ENCODE measurements at places on chromosomes 5 and 9.

DNA sequence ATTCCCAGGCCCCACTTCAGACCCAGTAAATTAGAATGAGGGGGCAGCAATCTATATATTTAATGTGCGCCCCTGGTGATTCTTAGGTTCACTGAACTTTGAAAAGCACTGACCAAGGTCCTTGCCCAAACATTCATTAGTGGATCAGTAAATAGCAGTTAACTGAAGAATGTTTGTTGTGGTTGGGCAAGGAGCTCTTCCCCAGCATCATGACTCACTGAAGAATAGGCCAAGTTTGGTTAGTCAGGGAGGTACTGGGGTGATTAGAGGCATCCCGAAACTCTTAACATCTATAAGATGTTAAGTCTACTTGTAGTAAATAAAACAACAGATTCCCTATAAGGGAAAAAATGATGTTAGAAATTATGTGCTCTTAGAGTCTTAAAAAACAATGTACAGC lies 833 bp upstream of the MROH2B start:
- DNase-seq: no peak

DNA sequence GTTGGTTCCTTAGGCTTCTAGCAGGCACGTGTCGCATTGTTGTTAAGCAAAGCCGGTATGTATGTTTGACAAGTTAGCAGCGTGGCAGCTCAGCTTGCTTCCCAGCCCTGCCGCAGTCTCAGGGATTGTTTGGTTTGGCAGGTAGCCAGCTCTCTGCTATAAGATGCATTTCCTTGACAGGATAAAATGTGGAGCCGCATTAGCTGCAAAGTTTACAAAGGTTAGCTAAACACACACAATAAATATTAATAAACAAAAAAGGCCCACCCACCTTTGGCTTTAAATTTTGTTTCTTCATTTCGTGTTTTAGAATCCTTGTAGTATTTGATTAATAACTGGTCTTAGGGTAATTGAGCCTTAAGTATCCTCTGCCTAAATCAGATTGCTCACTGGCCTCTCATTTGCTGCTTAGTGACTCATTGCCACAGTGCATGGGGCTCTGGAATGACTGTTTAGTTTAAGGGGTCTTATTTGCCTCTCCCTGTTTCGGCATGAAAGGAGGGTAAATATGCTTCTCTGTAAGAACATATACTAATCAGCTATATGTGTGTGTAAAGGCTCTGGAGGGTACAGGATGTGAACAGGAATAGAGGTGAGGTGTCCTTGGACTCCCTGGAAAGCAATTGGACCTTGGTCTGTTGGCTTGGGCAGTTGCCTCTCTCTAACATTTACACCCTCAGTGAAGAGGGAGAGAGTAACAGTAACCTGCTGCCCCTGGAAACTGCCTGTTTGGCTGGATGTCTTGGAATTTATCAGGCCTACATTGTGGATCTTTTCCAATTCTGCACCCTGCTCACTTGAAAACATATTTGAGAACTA lies 122.0 kb downstream of the GDNF start:
- DNase-seq: no peak

DNA sequence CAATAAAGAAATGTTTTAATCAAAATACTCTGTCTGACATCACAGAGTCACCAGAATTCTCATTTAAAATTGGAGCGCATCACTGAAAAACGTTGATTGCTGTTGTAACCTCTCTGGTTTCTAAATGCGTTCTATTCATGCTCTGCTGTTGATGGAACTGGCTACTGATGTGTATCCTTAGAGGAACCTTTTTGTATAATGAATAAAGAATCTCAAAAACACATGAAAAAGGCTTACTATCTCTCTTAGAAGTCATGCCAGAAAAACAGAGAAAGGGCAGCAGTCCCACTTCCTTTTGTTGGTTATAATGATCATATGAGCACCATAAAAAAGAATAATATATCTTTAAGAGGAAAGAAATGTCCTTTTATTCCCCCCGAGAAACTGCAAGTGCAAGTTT lies 615.5 kb downstream of the TLE1 start:
- DNase-seq: no peak

DNA sequence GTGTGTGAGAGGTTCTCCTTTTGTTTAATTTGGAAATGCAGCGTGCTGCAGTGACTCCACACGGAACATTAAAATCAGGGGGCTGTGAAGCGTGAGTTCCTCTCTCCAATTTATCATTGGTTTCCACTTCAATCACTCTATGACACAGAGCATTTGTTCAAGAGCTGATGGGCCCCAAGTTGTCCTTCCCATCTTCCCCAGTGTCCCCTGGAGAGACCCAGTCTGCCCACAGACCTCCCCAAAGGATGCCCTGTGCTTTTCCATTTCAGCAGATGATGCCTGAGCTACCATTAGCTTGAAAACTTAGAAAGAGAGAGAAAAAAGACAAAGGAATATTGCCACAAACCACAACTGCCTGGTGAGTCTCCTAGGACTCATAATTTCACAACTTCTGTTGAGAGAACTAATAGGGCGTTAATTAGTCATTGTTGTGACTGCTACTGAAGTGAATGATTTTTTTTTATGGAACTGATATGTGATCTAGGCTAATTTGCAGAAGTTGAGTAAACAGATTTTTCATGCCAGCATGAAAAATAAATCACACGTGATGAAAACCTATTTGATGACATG lies 772.7 kb downstream of the SEMA5A start:
- no peak for DNase-seq

DNA sequence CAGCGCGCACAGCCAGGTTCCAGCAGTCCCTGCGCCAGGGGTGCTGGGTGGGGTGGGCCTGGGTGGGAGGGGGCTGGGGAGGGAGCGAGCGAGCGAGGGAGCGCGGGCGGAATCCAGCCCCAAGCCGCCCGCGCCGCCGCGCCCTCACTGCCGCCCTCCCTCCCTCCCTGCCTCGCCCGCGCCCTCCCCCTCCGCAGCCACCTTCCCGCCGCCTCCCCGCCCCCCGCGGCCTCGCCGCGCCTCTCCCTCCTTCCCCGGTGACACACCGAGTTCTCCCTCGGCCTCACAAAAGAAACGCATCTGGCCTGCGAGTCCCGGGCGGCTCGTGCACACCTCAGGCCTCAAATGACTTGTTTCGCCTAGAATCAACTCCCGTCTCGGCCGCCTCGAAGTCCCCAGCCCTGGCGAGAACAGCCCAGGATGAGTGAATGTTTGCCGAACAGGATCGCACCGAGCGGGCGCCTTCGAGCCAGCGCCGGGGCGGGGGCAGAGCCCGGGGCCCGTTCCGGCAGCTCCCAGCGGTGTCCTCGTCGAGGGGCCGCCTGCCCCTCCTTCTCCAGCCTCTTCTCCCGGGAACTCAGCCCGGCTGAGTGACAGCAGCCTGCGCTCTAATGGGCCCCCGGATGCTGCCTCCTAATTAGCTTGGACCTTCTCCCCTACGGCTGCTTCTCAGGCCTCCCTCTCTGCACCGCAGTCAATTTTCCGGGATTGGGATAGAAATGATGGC lies 371 bp upstream of the PITX1 start:
- peak; percentile 50 for DNase-seq

DNA sequence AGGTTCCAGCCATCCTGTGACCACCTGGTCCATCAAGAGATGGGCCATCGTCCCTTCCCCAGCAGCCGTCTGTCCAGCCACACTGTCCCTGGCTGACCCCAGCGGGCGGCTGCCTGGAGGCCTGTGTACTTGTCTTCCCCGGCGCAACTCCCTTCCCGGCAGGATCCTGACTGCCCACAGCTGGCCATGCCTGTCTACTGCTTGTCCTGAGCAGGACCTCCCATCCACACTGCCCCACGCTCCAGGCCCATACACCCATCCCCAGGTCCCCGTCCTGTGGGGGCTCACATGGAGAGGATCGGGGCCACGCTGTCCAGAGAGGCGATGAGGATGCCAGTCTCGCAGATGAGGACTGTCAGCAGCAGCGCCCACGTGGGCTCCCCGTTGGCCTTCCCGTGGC lies 35.5 kb downstream of the SLC12A7 start:
- DNase-seq: no peak

GRCh38 chr9:13500034-13500433 lies 220.5 kb upstream of the MPDZ start:
- DNase-seq: no peak

DNA sequence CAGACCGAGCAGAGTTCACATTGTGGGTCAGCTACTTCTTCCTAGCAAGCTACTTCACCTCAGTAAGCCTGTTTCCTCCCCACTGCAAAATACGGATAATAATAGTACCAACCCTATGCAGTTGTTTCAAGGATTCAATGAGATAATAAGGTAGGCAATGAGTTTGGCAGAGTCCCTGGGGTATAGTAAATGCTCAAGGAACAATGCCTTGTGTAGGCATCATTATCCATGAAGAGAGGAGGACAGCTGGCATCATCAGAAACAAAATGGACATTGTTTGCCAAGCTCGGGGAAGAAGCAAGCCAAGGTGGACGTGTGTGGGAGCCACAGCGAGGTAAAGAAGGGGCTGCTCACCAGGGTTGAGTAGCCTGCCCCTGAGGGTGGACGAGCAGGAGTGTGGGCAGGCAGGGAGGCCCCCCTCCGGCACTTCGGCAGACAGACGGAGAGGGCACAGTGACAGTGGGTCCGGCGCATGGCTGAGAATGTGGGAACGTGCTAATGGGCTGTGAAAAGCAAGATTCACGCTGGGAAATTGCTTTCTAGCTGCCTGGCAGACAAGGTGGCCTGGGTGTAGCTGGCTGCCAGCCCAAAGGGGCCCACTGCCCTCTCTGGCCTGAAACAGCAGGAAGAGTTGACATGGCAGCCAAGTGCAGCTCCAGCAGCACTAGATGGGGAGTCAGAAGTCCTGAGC lies 10.1 kb downstream of the CAMK2A start:
- DNase-seq: no peak

DNA sequence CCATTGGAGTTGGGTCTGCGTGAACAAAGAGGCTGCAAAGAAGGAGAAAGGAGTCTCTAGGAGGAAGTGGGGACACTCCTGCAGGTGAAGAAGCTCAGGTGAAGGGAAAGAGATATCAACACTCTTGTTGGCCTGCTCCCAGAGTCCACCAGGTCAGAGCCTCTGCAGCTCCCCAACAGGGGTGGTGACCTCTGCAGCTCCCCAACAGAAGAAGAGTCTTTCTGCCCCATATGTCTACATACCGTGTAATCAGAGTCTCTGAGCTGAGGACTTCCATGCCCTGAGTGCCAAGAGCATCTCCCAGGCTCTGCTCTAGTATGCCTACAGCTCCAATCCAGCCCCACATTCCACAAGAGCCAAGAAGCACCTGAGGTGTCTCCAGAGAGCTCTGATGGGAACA lies 67.4 kb upstream of the TRPC7 start:
- no peak for DNase-seq

- DNase-seq: no peak
Observed at GRCh38 chr9:121972501-121972981, 120.6 kb downstream of the TTLL11 start.

DNA sequence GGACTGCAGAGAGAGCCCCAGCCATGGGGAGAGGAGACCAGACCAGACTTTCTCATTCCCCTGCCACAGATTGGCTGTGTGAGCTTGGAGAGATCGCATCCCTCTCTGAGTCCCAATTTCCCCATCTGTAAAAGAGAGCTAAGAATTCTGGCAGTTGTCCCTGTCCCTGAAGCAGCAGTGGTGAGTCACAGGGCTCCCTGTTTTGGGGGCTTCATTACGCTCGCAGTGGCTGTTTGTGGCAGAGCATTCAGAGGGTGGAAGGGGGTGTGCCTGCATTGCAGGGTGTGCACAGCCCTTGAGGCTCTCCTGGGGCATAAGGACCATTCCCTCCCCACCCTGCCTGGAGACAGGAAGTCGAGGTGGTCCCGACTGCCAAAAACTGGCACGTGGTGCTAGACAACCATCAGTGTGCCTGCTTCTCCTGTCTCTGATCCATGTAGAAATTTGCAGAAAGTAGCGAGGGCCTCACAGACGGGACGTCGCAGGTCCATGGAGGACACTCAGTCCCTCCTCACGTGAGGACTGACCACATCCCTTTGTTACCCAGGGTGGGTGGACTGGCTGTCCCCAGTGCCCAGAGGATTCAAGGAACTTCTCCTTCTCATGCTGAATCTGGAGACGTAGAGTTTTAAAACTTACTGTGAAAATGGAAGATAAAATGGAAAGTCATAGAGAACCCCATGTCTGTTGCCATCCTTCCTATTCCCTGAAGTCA lies 35.3 kb downstream of the HRH2 start:
- no peak for DNase-seq

GRCh38 chr5:84239494-84239893 lies 145.2 kb downstream of the EDIL3 start:
- no peak for DNase-seq

- no peak for DNase-seq
Observed at GRCh38 chr5:63233361-63233760, 654.7 kb downstream of the LRRC70 start.

GRCh38 chr9:120773256-120773655 lies 20.0 kb downstream of the FBXW2 start:
- DNase-seq: no peak

DNA sequence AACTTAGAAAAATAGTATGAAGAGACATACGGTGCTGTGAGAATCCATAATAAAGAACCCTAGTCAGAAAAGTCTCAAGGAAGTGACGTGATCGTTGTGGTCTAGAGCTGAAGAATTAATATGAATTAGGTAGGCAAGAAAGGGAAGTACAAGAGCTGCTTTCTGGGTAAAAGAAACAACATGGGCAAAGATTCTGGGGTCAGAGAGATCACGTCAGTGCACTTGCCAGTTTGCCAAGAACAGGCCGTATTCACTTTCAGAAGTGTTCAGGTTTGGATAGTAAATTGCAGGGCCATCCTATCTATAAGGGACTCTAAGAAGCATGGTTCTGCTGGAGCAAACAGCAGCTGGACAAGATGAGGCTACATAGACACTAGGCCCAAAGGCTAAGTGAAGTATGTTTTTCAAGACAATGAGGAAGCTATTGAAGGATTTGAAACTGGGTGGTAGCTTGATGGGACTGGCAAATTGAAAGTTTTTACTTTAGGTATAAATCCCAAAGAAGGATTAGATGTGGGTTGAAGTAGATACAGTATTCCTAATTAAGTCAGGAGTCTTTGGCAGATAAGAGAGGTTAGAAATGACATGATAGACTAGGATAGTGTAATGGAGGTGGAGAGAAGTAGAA lies 4.8 kb upstream of the CHD1 start:
- peak; percentile 91 for DNase-seq

DNA sequence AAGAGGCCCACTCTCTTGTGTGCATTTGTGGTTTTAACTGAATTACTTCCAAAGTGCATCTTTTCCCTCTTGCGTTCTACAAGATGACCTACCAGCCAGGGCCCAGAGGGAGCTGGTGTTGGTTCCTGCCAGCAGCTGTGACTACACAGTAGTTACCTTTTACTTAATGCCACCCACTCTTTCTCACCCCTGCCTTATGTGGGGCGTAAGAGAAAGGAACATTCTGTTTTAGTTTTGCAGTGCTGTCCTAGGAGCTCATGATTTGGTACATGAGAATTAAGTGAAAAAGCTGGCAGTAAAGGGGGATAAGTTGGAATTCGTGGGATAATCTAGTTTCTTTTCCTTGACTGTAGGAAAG lies 45.4 kb downstream of the RCL1 start:
- DNase-seq: no peak

GRCh38 chr9:684054-684890 lies 157.2 kb upstream of the DMRT1 start:
- no peak for DNase-seq

All from AML-193 (cell line).